ENCODE measurements at places on chromosomes 5 and 9.

DNA sequence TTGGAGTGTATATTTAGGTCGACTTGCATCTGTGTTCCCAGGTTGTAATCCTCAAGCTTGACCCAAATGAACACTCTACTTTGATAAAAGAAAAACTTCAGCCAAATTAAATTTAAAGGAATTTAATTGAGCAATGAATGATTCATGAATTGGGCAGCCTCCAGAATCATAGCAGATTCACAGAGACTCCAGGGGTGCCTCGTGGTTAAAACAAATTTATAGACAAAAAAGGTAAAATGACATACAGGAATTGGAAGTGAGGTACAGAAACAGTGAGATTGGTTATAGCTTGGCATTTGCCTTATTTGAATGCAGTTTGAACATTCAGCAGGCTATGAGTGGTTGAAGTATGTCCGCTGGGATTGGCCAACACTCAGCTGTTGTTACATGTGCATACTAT is 21.6 kb upstream of the SPATA31D4 start:
- no peak for DNase-seq

DNA sequence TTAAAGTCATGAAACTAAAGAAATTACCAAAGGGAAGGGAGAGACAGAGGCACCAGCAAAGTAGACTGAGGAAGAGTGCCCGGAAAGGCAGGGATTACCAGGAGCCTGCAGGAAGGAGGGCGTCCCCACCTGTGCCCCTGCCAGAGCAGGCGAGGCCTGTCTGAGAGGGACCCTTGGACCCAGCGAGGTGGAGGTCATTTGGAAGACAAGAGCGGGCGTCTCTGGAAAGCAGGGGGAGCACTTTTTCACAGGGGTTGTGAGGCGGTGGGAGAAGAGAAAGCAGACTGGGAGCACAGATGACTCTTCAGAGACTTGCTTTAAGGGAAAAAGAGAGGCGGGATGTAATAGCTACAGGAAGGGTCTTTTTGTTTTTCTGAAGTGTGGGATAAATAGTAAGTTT is 27.5 kb upstream of the SLC2A8 start:
- DNase-seq: no peak

- DNase-seq: no peak
These were observed 99.4 kb downstream of the CSNK1G3 start for GRCh38 chr5:123611406-123611709.

GRCh38 chr5:2149195-2149539 is 266.4 kb upstream of the IRX4 start:
- no peak for DNase-seq

DNA sequence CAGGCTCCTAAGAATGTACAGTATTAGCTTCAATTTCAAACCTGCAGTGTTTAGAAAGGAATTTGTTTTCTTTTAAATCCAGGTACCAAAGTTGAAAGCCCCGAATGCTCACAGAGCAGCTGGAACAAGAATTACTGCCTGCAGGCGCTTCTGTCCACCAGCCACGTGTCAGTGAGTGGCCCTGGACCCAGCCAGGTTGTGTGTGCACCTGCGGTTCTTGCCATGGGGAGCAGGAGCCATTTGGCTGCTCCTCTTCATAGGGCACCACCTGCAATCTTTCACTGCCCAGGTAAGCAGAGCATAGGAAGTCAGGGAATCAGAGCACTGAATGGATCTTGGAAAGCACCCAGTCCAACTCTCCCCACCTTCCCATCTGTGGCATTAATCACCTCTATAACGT is 79.5 kb upstream of the PIP5K1B start:
- DNase-seq: no peak

DNA sequence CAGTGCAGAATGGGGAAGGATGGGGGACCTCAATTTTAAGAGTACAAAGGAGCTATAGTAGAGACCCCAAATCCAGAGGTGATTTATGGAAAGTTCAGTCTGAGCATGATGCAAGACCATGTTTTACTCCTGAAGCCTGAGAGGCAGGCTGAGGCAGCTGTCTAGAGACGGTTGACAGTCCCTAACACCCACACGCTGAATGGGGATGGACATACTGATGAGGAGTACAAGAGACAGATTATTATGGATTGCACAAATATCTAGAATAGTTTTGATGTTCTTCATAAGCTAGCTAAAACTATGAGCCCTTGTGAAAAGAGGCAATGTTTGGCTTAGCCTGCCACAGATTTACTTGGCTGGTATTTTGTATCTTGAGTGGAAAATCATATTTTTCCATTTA is 64.5 kb downstream of the PRR16 start:
- DNase-seq: no peak

DNA sequence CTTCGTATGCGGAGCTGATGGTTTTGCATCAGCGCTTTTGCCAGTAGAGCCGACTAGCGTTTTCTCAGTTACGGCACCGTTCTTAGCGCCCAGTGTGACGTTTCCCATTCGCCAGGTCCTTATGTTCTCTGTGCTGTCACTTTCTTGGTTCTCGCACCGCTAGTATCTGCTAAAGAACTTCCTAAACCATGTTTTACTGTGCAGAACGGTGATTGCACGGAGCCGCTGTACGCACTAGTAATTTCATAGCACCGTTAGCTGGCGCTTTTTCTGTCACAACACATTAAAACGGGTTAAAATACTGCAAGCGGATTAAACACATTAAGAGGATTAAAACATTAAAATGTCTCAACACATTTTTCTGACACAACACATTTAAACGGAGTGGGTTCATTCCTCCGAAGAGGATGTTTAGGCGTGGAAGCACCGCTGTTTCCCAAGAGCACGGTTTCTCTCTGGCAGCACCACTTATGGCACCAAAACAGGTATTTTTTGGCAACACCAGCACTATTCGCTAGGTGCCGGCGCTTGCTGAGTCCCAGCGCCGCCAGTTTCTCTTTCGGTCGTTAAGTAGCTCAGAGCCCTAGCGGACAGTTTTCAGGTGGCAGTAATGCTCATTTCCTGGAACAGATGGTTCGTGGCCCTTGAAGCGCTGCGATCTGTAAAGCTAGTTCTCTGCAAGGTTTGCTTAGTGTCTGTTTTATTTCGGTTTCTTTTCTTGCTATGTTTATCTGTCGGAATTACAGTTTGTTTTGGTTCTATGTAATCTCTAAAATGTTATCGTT is 20.3 kb downstream of the ANXA2R start:
- DNase-seq: peak; percentile 60

GRCh38 chr5:123787635-123788034 is 275.7 kb downstream of the CSNK1G3 start:
- no peak for DNase-seq

DNA sequence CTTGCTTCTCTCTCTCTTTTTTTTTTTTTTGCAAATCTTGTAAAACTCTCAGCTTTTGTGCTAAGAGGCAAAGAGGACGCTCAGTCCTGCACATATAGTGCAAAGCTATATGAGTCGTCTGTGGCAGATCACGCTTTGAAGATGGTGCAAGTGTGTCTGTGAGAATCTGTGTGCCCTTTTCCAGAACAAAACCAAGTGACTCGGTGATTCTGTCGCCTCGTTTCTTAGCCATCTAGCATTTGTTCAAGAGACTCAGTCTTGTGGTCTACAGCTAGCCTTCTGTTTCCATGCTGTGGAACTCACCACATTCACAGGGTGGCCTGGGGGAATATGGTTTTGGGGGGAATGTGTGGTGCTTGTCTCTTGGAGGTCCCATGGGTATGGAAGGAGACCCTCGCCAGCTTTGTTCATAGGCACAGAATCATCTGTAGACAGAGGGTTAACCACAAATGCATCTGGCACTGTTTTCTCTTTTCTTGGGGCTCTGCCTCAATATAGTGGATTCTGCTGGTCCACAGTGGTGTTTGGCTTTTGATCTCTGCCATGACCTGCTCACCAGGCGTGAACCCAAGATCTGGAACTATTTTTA is 82.1 kb downstream of the C9orf152 start:
- no peak for DNase-seq

DNA sequence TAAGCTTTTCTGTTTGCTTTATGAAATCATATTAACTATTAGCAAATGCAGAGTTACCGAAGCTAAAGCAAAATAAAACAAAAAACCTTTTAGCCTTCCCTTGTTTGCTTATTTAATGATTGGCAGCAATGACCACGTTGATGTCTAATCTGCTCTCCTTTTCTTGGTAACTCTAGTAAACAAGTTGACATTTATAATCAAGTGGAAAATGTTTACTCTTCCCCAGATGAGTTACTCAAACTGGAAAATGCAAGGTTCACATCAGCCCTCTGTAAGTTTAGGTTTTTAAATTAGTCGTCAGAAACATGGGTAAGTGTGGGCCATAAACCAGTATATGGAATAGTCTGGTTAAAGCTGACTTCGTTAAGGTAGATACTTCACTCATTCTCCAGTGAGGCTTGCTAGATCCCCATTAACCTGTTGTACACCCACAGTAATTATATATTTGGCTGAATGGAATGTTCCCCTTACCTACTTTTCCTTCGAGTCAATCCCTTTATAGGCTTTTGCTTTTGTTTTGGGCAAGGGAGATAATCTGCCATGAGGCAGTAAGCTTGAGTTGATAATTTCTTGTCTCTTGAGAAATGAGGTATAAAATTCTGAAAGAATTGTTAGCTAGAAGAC is 100.9 kb downstream of the GDNF start:
- DNase-seq: no peak

DNA sequence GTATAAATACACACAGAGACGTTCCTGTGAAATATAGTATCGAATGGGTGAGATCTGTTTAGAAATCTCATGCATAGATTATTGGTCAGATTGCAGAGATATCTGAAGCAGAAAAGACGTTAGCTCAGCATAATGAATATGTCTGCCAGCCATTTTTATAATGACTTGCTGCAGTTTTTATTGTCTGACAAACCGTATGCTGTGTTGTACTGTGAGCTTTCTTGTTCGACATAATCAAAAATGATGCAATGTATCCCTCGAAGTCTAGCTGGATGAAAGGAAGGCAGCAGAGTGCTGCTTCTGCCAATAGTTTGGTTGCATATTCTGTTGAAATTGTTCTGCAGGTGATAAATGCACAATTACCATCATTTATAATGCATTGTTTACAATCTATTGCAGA is 514.9 kb upstream of the ARRDC3 start:
- no peak for DNase-seq

DNA sequence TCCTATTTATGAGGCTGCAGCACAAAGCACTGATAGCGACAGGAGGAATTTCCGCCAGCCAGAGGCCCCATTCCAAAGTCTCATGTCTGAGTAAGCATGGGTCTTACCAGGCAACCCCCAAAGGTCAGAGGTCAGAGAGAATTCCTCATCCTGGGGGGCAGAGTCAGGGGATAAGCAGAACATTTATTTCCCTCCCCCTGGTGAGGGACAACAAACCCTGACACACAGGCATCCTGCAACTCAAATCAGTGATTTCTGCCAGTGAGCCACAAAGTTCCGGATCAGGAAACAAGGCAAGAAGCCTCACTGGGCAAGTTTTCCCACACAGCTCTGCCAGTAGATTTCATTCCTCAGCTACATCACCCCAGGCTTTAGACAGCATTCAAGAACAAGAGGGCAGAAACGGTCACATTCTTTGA is 37.0 kb downstream of the ADAMTS12 start:
- DNase-seq: no peak

DNA sequence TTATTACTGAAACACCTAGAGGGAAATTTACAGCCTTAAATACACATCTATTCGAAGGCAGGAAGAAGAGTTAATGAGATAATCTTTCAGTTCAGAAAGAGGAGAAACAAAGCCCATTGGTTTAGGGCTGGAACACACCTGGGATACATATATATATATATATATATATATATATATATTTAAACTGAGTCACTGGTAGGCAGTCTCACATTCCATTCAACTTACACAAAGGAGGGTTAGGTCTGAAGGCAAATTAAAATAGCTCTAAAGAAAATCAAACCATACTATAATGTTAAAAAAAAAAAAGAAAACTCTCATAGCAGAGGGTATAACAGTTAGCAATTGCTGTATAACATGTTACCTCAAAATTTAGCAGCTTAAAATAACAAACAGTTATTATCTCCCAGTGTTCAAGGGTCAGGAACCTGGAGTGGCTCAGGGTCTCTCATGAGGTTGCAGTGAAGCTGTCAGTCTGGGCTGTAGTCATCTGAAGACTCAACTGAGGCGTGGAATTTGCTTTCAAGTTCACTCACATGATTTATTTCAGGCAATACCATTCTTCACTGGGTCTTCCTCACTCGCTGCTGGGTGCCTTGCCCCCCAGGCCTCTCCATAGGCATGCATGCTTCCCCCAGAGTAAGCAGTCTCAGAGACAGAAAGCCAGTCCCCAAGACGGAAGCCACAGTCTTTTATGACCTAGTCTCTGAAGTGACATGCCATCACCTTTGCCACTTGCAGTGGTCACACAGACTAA is 332.8 kb downstream of the NSG2 start:
- DNase-seq: no peak

- no peak for DNase-seq
These were observed 46.6 kb downstream of the OSMR start for GRCh38 chr5:38892363-38892762.

DNA sequence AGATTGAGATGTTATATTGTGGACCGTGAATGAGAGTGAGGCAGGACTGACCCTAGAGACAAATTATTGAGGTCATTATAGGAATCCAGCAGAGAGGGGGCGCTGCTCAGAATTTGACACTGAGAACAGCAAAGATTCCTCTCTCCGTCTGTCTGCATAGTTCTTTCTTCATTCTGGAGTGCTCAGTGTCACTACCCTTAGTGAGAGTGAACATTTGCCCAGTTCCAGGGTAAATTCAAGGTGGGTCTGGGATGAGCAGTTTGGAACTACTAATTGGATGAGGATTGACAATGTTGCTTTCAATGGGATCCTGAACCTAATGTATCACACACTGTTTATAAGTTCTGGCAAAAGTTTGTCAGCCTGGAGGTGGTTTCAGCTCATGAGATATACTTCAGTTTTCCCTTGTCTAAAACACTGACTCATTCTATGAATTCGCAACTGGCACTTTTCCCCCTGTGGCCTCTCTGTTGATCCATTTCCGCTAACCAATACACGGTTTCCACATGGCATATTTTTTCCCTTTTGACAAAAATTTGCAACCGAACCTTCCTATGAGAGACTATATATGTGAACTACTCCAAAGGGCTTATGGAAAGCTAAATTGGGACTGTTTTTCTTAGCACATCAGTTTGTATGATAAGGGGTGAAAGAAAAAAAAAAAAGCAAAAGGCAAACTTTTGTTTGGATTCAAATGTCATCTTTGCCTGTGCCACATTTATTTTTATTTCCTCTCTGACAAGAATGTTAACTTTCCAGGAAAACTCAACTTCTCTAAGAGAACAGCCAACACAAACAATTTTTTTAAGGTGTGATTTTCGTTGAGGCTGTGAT is 1240.7 kb upstream of the WWC1 start:
- DNase-seq: no peak

GRCh38 chr5:170382790-170383189 is 6.4 kb downstream of the KCNMB1 start:
- no peak for DNase-seq
